ENCODE measurements at places on chromosomes 2 and 18. TPM values are rescaled to one million over a fixed set of nuclear protein-coding genes. Genes with fewer than 3 reads are reported as not detected.

DNA sequence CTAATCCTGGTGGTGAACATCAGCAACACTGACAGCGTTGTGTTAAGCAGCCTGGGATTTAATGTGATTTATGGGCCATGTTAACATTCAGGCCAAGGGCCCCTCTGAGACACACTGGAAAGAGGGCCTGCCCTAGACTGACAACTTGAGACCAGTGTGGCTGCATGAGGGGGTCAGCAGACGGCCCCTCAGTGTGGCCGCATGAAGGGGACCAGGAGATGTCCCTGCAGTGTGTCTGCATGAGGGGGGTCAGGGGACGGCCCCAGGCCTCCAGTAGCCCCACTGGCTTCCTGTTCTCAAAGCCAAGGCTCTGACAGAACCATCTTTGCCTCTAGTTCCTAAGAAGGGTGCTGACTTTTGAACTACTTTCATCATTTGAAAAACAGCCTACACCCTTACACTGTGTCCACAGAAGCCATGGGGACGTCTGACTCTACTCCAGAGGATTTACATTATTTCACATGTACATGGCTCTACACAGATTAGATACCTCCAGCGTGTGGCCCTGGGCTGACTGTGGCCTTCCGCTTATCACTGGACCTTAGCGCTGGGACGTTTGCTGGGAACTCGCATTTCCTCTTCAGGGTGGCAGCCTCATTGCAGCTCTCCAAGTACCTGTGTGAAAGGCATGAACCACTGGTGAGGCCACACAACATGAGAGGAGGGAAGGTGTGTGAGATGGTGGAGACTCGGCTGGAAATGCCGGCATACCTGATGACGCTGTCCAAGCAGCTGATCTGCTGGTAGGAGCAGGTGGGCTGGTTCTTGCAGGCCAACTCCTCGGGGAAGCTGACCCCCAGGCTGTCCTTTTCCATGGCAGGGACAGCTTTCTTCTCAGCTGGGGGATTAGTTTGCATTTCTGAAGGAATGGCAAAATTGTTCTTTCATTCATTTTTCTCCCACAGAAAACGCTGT is 18.2 kb upstream of the HES6 start:
- DNase-seq = no peak

GRCh38 chr2:608711-609110 is 68.5 kb downstream of the TMEM18 start:
- no peak for DNase-seq

- no peak for DNase-seq
Observed at GRCh38 chr2:203164311-203164935, 74.4 kb upstream of the CYP20A1 start.

DNA sequence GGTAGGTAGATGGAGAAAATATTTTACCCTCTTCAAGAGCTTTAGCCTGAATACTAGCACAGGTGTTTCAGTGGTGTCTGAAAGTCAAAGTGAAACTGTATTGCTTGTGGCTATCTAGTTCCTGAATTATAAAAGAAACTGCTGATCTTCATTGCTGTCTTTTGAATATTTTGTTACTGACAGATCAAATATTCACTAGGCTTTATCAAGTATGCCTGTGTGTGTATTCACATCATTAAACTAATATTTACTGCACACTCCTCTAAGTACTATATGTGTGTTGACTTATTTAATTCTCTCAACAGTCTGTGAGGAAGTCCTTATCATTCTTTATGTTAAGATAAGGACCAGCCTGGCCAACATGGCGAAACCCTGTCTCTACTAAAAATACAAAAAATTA is 139.6 kb downstream of the SOCS6 start:
- no peak for DNase-seq

GRCh38 chr2:223214394-223215253 is 162.6 kb downstream of the KCNE4 start:
- DNase-seq = no peak

DNA sequence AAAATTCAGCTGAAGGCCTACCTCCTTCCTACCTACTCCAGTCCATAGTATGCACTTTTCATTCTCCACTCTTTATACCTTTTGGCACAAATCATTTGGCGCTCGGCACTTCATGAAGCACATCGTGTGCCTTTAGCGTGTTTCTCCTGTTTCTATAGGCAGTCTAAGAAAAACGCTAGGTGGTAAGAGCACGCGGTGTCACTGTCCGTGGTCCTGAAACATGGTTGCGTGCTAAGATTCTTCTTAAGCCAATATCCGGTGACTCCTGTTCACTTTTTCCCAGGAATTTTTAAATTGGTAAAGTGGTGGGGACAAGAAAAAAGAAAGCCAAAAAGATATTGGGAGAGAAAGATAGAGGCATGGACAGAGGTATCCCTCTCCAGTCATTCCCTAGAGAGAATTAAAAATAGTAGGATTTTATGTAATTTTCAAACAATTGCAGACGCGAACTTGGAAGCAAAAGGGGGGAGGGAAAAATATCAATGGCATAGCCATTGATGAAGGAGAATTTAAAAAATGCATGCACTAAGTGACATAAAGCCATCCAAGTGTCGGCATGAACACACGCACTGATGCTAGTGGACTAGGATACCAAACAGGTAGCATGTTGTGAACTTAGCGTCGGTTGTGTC is 1.4 kb upstream of the CTNNA2 start:
- DNase-seq = no peak

GRCh38 chr18:64402636-64403035 is 253.7 kb upstream of the LINC00305 start:
- no peak for DNase-seq

Gene EVA1A
- not detected for total RNA-seq

All from natural killer cell (primary cell).